ENCODE measurements at places on chromosomes 11 and 22.
A peak's percentile ranks its signal among the peaks of the same experiment; 100 is the strongest.

- no peak for DNase-seq
Observed at GRCh38 chr11:44788536-44789261, 61.9 kb downstream of the TSPAN18 start.

DNA sequence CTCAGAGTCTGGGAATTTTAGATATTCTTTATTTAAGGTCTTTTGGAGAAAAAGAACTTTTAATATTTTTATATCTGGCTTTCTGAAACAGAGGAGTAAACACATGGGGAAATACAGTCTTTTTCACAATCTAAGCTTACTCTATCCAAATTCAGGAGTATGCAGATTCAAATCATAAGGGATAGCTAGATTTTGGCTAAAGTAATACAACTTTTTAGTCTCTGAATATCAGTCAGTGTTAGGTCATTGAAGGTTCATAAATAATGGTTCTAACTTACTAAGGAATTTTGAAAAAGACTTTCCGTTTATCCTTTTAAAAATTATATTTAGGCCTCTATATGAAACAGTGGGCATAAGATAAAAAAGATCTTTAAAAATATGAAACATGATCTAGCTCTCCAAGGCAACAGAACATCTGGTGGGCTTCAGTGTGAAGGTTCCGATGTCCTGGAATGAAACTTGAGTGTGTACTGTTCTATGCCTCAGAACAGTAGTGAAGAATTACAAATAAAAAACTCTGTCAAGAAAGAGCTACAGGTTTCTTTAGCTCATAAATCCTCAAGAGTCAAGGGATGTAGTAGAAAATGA is 165.2 kb upstream of the PDGFD start:
- DNase-seq = no peak

DNA sequence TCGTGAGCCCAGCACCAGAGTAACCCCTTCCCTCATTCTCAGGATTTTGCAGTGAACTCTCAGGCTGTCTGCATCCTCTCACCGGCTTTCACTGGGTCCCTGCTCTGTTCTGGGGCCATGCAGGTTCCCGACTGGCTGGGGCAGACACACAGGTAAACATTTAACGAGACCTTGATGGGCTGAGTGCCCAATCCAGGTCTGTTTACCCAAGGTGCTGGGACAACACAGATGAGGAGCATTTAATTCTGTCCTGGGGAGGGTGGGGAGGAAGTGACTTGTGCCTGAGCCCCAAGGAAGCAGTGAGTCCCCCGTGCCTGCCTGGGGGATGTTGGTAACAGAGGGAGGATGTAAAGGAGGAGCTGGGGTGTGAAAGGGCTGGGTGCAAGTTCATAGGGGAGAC is 4.4 kb downstream of the BIK start:
- no peak for DNase-seq

DNA sequence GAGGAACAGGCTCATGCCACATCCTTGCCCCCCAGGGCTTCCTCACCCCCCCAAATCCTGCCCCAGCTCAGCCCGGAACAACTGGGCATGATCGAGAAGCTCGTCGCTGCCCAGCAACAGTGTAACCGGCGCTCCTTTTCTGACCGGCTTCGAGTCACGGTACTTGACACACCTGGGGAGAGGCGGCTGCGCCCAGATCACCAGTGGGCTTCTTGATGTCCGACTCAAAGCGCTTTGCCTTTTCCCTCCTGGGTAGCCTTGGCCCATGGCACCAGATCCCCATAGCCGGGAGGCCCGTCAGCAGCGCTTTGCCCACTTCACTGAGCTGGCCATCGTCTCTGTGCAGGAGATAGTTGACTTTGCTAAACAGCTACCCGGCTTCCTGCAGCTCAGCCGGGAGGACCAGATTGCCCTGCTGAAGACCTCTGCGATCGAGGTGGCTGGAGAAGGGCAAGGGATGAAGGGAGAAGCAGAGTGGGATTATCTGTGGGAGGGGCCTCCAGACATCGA is 3.5 kb downstream of the NR1H3 start:
- no peak for DNase-seq

DNA sequence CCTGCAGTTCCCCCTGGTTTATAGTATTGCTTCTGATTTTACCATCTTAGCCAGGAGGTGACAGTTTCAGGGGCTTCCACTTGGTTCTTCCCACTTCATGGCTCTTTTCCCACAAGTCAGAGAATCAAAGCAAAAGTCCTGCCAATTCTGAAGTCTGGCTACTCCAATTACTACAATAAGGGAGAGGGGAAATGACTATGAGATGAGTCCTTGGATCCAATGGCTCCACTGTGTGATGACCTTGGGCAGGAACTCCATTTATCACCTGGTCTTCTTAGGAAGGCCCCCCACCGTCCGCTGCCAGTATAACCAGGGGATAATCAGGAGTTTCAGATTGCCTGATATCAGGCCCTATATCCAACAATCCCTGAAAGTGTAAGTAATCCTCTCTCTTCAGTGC is 31.6 kb upstream of the CCND1 start:
- DNase-seq = no peak

GRCh38 chr11:134630861-134631260 is 218.8 kb upstream of the B3GAT1 start:
- no peak for DNase-seq

DNA sequence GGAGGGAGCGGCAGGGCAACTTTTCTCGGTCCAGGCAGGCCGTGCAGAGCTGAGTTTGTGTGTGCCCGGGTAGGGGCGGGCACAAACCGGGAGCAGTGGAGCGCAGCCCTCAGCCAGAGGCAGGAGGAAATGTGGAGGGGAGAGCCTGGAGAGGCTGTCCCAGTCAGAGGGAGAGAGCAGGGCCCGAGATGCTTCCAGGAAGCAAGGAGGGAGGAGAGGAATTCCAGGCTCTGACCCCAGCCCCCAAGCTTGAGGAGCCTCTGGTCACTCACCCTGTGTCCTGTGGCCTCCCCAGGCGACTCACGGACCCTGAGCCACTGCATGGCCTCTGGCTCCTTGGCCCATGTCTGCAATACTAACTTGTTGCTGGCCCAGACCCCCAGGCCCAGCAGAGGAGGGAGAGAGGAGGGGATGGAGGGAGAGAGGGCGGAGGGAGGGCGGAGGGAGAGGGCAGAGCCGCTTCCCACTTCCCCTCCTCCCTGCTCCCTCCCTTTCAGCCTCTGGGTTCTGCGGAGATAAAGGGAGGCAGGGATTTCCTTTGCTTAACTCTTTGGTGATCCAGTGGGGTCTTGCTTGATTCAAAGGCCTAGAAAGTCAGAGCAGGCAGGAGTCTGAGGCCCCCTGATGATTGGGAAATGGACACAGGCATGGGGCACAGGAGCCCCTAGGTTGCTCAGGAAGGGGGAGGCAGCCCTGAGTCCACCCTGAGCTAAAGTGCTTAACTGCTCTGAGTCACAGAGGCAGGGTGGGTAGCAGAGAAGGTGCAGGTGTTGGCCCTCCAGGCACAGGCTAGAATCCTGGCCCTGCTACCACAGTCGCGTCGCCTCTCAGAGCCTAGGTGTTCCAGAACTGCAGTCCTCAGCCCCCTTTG is at the start of gene C1QTNF6:
Gene C1QTNF6, minus strand, starts transcription at position 357 of the 871 bp plus-strand sequence. Its CDS starts 34 bp downstream, at position 323.
- DNase-seq = no peak

- peak; percentile 37 for DNase-seq
Observed at GRCh38 chr11:76628408-76628947, 42.1 kb downstream of the LRRC32 start.

- no peak for DNase-seq
Observed at GRCh38 chr11:76578654-76579055, 91.9 kb downstream of the LRRC32 start.

DNA sequence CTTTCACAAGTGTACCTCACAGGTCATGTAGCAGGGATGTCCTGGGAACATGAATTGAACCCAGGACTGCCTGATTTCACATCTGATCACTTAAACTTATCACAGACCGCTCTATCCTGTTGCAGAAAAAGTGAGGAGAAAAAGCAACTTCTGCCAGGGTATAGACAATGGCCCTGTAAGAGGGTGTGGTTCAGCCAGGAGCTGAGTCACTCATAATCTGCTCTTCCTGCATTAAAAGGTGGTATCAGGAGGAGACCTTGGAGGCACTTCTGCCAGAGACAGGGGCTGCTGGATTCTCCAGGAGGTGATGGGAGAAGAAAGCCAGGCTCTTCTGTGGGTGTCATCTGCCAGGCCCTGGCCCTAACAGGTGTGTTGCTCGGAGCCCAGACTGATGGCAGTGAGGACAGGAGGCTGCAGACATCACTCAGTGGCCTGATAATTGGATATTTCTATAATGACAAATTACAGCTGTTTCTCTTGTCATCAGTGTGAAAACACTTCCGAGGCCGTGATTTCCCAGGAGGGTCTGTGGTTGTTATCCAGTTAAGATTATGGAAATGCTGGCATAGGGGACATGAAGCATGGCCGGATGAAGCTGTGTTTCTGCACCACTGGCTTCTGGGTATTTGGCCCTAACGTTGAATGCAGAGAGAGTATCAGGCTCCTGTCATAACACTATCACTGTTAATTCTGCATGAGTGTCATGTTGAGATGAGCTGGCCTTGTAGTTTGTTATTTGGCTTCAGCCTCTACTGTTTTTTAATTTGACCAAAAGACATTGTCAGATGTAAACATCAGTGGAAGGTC is 125.1 kb upstream of the ZBED5 start:
- no peak for DNase-seq

DNA sequence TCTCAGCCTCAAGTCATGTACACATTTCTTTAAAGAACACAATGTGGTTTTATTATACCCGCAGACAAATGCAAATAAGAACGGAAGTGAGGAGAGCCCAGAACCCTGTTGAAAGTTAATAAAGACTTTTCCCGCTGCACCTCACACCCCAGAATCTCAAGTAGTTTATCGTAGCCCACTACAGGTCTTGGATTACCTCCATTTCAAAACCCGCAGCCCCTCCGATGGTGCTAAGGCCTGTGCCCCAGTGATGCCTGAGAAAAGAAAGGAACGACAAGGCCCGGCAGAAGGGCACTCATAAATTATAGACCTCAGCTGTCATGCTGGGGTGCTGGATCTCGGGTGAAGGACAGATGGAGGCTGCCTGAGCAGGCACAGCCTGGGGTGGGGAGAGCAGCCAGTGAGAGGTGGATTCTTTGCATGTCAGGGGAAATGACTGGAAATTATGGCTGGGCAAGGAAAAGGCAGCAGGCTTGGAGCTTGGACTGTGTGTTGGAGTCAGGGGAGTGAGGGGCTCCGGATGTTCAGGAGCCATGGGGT is 354.1 kb downstream of the NTM start:
- DNase-seq = no peak

- no peak for DNase-seq
Observed at GRCh38 chr11:113974741-113975470, at the start of gene HTR3A. Gene HTR3A, plus strand, starts transcription at chr11:113975108. Its CDS starts 218 bp downstream, at chr11:113975326.

DNA sequence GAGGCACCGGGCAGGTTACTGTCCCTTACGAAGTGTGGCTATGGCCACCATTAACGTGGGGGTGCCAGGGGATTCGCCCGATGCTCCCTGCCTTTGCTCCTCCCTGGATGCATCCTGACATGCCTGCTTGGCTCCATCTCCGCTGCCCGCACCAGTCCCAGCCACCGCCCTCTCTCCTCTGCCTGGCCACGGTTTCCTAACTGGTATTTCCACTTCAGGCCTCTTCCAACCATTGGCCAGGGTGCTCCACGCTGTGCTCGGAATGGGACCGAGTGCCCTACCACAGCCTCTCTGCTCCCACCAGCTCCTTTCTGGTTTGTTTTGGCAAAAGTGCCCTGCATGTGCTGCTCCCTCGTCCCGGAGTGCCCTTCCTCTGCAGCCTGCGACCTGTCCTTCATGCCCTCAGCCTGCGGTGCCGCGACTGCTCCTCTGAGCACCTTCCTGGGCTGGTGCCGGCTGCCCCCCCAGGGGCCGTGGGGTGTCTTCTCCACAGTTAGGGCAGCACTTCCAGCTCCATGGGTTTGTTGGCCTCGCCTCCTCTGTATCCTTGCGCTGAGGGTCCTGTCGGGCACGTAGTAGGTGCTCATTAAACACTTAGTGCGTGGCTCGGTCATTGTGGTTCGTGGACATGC is 12.6 kb upstream of the GRAMD4 start:
- no peak for DNase-seq

DNA sequence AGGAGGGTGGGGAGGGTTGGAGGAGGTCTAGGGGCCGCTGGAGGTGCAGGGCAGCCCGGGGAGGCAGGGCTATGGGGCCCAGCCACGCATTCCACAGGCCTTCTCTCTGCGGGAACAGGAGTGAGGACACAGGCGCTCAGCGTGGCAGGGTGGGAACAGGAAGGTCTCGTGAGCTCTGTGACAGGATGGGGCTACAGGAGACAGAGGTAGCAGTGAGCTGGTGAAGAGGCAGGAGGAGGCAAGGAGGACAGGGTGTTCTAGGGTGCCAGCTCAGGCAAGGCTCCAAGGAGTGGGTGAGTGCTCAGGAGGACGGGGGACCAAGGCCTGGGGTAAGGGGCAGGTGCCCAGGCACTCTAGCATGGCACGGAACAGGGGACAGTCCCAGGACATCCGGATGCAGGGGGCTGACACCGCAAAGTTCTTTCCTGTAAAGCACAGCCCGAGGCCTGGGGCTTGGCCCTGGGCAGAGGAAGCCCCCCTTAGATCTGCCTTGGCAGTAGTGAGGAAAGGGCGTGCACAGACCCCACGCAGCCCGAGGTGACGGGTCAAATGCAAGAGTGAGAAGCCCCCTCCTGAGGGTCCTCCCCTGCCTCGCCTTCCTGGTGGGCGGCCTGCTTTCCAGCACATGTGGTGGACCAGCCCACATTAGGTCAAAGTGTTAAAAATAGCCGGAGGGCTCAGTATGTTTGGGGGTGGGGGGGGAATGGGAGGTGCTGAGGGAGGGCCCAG is 4.7 kb upstream of the NEAT1 start:
- DNase-seq = no peak

- no peak for DNase-seq
Observed at GRCh38 chr11:122695076-122695615, 39.6 kb downstream of the UBASH3B start.

GRCh38 chr22:29872989-29873388 is 10.0 kb upstream of the MTMR3 start:
- DNase-seq = no peak

GRCh38 chr11:35723913-35724312 is 61.3 kb downstream of the TRIM44 start:
- no peak for DNase-seq

- no peak for DNase-seq
Observed at GRCh38 chr22:20296598-20296997, 23.3 kb downstream of the DGCR6L start.

DNA sequence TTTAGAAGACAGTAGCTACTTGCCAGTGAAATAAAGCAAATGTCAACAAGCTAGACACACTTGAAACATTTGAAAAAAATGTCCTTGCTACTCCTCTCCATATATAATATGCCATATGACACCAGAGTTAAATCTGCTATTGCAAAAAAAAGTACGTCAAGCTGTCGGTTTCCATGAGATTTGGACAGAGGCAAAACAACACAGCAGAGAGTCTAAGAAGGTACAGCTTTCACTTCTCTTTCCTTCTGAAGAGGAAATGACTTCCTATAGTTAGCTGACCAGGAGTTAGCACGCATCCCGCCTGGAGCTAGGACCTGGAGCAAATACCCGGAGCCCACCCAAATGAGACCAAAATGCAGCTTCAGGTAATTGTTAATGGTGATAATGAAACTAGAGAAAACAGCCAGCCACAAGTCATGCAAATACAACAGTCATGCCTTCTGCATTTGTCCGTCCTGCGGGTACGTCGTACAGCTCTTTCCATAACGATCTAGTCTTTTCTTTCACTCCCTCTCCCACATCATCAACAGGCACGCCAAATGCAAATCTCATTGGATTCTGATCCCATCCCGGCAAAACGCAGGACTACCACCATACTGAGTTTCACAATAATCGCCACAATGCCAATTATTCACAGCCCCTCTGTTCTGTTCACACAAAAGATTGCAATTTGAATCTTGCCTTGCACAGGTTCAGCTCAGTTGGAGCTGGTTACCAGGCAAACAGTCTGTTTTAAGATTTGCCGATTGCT is 395.0 kb upstream of the CCDC90B start:
- no peak for DNase-seq

GRCh38 chr11:61967924-61968757 is 707 bp upstream of the FTH1 start:
- no peak for DNase-seq
